ENCODE measurements at places on chromosomes 12 and 14.

DNA sequence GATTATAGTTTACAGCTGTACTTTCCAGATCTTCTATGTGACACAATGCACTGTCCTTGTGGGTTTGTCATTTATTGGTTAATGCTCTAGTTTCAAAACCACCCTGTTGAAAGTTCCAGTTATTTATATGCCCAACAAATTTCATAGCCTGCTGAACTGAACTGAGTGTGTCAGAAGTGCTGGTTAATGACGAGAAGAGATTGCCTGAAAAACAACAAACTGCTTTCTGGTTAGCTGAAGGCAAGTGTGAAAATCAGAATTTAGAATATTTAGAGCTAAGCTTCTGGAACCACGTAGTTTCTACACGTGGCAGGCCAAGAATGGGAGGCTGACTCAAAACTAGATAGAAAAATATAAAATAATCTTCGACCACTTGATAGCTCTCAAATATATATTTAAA lies 19.1 kb upstream of the RIN3 start:
- DNase-seq, result no peak

- DNase-seq, result no peak
These were observed 118.7 kb upstream of the MDM1 start for GRCh38 chr12:68450947-68451260.

DNA sequence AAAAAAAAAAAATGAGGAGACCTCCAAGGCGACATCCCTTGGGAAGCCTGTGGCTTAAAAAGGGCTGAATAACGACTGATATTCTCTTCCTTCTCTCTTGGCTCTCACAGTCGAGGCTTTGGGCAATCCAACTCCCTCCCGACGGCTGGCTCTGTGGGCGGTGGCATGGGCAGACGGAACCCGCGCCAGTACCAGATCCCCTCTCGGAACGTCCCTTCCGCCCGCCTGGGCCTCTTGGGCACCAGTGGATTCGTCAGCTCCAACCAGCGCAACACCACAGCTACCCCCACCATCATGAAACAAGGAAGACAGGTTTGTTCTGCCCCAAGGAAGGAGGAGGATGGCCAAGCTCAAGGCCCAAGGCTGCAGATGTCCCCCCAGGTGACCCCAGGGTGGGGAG lies 127.8 kb downstream of the GCH1 start:
- no peak for DNase-seq

GRCh38 chr12:76446090-76446489 lies 97.9 kb upstream of the BBS10 start:
- DNase-seq, result no peak

- no peak for DNase-seq
These were observed 71.7 kb upstream of the PELI2 start for GRCh38 chr14:56046546-56046945.

All from ecto neural progenitor cell (in vitro differentiated cells).